Stimulated activated CD4-positive, alpha-beta T cell treated with anti-CD3 and anti-CD28 coated beads, Interleukin-15, amount 100 ng/mL, for 24 hours (primary cell): ENCODE measurements at places on chromosomes 4 and X.

DNA sequence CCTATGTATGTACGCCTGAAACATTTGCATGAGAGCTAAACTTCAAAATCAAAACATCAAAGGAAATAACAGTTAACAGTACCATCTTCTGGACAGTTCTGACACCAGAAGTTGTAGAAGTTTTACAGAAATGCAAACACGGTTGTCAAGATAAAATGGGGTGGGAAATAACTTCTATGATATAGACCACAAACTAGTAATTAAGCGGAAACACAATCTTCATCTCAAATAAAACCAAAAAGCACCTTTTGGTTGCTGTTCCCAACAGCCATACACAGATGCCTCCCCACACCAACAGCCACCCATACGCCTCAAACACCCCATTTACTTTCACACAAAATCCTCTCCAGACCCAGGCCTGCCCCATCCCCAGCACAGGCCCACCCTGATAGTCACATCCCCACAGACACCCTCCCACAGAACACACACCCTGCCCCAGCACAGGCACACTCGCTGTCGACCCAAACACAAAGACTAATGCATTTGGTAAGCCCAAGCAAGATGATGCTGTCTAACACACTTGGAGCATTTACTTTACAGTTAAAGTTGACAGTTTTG, 64.3 kb downstream of the TAPT1 start:
- DNase-seq = no peak

- DNase-seq = no peak
Observed at GRCh38 chr4:141301216-141301615, 80.5 kb downstream of the ZNF330 start.

DNA sequence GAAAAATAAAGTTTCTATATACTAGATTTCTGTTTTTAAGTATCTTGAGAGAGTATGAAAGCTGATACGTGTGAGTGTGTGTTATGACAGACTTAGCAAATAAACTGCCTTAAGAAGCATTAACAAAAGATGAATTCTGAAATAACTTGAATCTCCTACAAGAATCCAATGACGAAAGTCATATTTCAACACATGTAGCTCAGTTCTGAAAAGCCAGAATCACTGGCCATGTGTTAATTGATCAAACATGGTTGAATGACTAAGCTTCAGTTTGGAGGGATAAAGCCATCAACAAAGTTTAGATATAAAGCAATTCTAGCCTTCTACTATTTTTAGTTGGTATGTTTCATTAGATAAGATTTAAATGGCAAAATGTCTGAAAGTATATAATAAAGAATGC, 88.5 kb upstream of the ETNPPL start:
- no peak for DNase-seq

GRCh38 chrX:3550871-3551270, 162.6 kb downstream of the PRKX start:
- no peak for DNase-seq

DNA sequence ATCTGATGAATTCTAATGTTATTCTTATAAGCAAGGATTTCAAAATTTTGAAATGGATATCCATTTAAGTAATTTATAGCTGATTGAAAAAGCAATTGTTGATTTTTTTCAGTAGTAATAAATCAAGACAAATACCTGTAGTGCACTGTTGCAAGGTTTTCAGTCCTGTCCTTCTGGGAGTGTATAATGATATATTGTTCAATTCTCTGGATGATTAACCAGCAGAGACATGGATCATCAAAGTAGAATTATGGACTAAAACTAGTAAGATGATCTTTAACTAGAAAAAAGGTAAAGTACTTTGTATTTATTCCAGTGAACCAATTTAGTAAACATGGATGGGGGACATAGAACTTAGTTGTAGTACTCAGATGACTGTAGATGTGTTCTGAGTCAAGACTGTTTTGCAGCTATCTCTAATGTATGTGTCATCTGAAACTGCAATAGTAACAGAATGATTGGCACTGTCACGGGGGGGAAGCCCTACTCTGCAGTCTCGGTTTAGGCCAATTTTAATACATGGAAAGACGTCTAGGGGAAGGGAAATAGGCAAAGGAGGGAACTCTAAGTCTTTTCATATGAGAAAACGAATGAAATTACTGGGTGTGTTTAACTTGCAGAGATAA, 121.9 kb downstream of the GLRA3 start:
- DNase-seq = no peak

GRCh38 chr4:13162886-13163285, 321.3 kb downstream of the RAB28 start:
- DNase-seq = no peak

GRCh38 chr4:15996773-15997172, 33.8 kb upstream of the FGFBP2 start:
- DNase-seq = no peak

DNA sequence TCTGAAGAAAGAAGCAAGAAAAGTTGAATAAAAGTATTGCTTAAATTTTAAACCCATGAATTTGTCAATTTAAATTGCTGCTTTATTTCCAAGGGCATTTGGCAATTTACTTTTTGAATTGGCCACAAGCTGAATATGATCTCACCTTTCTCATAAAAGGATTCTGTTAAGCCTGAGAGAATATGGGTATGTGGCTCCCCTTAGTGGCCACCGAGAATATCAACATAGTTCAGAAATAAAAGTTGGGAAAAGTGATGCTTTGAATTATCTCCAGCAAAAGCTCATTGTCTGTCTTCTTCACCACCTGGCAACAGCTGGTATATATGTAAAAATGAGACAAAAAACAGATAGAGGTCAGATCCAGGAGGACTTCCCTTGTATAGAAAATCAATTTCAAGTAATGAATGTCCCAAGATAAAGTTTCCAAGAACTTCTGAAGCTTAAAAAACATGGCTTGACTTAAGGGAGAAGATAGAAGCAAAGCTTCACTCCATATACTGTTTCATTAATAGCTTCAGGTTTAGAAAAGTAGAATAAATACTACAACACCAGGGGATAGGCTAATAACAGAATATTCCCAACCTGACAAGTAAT, 290.7 kb upstream of the FAM241A start:
- DNase-seq = peak; percentile 5

DNA sequence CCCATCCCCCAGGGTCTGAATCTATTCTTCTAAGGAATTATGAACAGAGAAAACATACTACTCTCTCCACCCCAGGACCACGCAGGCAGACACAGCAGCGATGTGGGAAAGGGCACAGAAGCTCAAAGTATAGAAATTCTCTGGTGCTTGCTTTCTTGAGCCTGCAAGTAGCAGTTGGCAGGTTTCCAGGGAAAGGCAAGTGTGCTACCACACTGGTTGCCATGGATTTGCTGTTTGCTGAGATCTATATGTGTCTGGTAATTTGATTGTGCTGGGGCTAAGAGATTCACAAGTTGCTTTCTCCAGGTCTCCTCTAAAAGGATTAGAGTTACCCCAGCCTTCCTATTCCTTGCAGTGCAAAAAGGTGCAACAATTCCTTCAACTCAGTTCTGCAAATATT, 83.1 kb downstream of the GUCY2F start:
- DNase-seq = no peak

DNA sequence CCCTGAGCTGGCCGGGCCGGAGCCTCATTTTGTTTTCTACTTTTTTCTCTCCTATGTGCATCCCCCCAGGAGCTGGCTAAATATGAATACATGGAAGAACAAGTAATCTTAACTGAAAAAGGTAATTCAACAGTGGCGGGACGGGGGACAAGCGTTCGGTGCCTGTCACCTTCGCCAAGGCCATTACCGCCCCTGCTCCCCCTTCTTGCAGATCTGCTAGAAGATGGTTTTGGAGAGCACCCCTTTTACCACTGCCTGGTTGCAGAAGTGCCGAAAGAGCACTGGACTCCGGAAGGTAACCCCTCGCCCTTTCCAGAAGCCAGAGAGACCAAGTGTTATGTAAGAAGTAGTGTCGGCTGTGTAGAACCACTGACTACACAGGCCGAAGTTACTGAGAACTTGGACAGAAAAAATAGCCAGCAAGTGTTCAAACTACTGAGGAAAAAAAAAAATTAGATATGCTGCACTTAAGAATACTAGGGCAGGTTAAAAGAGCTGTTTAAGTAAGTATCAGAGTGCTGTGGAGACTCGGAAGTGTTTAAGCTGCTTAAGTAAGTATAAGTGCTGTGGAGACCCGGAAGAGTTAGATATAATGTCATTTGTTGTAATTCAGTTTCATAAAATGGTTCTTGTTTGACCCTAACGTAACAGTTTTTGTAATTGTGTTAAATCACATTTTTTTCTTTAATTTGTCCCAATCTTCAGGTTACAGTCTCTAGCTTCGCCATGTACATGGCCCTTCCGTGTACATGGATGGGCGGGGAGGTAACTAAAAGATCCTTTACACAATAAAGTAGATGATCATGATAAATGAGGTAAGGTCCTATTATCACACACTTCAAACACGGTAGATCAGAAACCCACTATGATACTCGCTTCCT, 856 bp downstream of the SAT1 start:
- peak; percentile 19 for DNase-seq

- DNase-seq = no peak
Observed at GRCh38 chrX:15619053-15619755, 18.4 kb upstream of the ACE2 start.

DNA sequence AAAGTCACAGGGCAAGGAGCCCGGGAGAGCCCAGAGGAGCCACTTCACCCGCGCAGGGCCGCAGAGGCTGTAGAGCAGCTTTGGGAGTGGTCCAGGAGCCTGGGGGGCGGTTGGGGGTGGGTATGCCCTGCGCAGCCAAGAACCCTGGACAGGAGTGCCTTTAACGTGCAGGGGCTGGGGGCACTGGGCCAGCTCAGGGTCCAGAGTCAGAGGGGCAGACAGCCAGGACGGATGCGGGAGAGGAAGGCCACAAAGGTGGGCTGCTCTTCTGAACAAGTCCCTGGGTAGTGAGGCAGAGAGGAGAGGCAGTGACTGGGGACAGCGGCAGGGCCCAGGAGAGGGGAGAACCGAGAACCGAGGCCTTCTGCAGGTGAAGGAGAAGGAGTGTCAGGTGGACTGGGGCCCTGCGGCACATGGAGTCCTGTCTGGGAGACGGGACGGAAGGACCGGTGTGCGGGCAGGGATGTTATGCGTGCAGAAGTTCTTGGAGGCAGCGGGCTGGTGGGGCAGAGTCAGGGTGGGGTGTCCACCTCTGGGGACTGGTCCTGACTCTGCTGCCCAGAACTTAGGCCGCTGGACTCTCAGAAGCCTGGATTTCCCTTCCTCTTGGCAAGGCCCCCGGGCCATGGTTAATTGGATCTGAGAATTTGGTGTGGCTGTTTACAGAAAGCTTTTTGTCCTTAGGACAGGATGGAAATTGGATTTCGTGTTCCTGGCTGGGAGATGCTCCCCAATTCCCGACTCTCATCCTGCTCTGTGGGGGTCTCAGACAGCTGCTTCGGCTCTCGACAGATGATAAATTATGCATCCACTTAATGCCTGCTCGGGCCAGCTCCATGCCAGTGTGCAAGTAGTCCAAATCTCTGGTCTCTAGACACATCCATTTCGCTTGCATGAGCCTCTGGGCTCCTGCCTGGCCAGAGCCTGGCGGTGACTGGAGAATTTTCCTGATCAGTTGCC, 31.9 kb downstream of the ADRA2C start:
- DNase-seq = no peak

DNA sequence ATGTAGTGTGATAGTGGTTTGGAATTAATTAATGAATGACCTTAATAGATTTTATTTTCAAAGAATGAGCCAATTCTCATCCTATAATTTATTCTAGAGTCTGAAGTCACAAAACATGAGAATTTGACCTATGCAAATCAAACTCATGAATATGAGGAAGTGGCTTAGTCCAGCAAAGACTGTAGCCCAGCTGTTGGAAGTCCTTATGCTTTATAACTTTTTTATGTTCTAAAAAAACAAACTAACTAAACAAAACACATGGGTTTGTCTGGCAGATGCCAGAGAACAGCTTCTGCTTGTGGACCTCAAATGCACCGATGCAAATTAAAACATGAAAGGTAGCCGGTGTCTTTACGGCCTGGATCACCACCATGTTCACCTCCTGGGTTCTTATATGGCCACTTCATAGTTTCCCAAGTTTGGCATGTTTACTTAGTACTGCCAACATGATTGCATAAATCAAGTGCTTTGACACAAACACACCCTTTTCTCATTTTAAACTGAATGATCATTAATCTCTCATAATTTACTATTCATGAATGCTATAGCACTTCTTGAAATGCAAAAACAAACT, 277.4 kb downstream of the PAPSS1 start:
- no peak for DNase-seq

DNA sequence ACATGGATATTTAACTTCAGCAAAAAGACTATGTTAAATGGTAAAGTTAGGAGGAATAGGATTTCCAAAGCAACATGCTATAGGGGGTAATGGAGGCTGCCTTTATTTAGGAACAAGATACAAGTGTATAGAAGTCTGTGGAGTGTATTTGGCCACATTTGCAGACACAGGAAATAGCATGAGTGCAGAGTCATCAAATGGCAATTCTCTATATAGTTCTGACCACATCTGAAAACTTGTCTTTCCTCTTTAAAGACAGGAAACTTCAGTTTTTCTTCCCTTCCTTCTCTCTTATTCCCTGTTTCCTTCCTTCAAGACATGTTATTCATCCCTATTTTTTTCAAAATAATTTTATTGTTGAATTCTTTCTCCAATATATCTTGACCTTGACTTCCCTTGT, 119.3 kb upstream of the PITX2 start:
- no peak for DNase-seq

DNA sequence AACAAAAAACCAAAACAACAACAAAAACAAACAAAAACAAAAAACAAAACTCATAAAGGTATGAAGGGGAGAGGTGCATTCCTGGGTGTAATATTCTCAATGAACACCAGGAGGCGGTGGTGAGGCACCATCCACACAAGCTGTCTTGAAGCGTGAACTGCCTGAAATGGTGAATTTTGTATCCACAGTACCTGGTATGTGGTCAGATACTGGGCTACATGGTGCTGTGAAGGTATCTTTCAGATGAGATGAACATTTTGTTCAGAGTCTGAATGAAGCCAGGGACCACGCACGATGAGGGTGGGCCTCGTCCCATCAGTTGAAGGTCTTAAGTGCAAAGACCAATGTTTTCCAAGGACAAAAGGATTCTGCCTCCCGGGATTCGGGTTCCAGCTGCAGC, 58.5 kb downstream of the ASMT start:
- DNase-seq = peak; percentile 56

GRCh38 chr4:20015636-20016224, 236.0 kb upstream of the SLIT2 start:
- DNase-seq = no peak

DNA sequence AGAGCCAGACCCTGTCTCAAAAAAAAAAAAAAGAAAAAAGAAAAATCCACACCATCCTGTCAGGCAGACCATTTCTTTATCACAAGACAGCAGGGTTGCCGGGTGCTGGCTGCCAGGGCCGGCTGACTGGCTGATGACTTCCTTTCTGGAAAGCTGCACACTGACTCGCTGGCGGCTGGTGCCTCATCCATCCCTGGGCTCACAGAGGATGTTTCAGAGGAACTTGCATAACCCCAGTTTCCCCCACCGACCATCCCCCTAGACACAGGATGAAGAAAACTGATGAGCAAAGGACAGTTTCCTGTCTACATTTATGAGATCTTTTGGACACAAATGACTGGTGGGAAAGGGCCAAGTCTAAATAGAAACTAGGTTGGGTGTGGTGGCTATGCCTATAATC, 14.1 kb downstream of the HPSE start:
- DNase-seq = peak; percentile 41

- DNase-seq = no peak
Observed at GRCh38 chrX:45788941-45789348, 588.3 kb upstream of the DIPK2B start.
